NCI-H1092 (cell line): ENCODE measurements at places on chromosomes 2 and 18.

GRCh38 chr18:23249348-23249747 lies 114.1 kb downstream of the CABLES1 start:
- DNase-seq, result no peak

- DNase-seq, result no peak
These were observed 1109.2 kb downstream of the LRP1B start for GRCh38 chr2:141021611-141022010.

- DNase-seq, result no peak
These were observed 144.0 kb downstream of the ACOXL start for GRCh38 chr2:110876167-110876999.

DNA sequence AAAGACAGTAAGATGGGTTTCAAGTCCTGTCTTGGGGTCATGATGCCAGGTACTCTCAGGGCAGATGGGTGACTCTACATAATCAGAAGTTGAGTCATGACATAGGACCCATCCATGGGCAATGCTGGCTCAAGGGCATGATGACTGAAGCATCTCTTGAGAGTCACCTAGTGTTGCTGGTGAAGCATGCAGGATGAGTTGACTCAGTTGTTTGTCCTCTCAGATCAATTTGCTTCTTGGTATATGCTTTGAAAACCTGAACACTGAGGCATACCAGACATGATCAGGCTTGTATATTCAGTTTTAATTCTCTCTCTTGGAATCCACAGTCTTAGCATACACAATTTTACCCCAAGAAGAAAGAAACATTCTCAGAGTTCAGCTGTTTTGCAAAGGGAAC lies 658.9 kb upstream of the NXPH2 start:
- DNase-seq, result no peak

- no peak for DNase-seq
These were observed 145.6 kb upstream of the EPAS1 start for GRCh38 chr2:46151577-46151976.

DNA sequence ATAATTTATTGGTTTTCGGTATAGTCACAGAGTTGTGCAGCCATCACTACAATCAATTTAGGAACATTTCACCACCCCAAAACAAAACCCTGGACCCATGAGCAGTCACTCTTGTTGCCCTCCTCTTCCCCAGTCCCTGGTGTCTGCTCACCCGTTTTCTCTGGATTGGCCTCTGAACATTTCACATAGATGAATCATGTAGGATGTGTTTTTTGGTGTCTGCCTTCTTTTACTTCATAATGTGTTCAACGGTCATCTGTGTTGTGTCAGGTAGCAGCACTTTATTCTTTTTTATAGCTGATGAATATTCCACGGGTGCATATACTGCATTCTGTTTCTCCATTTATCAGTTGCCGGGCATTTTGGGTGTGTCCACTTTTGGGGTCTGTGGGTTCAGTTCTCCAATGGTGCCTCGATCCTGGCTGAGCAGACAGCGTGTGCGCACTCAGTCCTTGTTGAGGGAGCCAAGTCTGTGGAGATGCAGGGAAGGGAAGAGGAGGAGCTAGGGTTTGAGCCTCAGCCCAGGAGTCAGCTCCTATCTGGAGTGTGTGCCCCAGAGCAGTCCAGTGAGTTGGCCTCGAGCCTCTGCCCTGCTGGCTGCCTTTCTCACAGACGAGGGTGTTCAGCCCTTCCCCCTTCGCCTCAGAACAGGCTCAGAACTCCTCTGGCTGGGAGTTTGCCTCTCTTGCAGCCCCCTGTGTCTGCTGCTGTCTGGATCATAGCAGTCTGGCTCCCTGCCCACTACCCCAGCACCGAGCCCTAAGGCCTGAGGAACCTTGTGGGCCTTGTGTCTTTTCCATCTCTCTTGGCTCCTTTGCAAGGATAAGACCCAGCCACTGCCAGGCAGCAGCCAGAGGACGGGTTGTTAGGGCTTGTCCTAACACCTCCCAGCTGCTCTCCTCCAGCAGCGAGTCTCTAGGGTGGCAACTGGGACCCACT lies 18.0 kb downstream of the C2orf74 start:
- DNase-seq, result no peak
